ENCODE measurements at places on chromosomes 11 and 22. TPM values are rescaled to one million over a fixed set of nuclear protein-coding genes. Genes with fewer than 3 reads are reported as not detected.

The LARGE2 gene
- not detected for total RNA-seq

The TSPAN32 gene
- not detected for total RNA-seq

The LDHAL6A gene
- total RNA-seq, result not detected

The C2CD2L gene
- 11.8 TPM for total RNA-seq

The SDHD gene
- total RNA-seq, result 105 TPM

The FAM83F gene
- total RNA-seq, result not detected

The UPB1 gene
- 0.22 TPM for total RNA-seq

The CARD18 gene
- total RNA-seq, result 11.2 TPM

The KBTBD3 gene
- total RNA-seq, result 0.72 TPM

The RELA gene
- total RNA-seq, result 38.5 TPM

The LAYN gene
- total RNA-seq, result 9.6 TPM

The HPX gene
- 0.14 TPM for total RNA-seq

The RFPL3 gene
- not detected for total RNA-seq

The KDM4D gene
- total RNA-seq, result 1.9 TPM

The OR52B6 gene
- total RNA-seq, result not detected

The PAX6 gene
- not detected for total RNA-seq

The KCNE3 gene
- not detected for total RNA-seq

The BCR gene
- 55.8 TPM for total RNA-seq

The SLC22A12 gene
- not detected for total RNA-seq

The ZNF280B gene
- total RNA-seq, result 1.6 TPM

The RIN1 gene
- total RNA-seq, result 56.7 TPM

The FXYD6 gene
- total RNA-seq, result not detected

The MPZL2 gene
- not detected for total RNA-seq

The SYT7 gene
- 9.7 TPM for total RNA-seq

The DEPDC7 gene
- total RNA-seq, result 16.8 TPM

The RASSF7 gene
- 9.7 TPM for total RNA-seq

The HBG1 gene
- not detected for total RNA-seq

The CRYBB2 gene
- total RNA-seq, result not detected

The F2 gene
- total RNA-seq, result not detected

The LARGE1 gene
- total RNA-seq, result 10.6 TPM

The GPHA2 gene
- not detected for total RNA-seq
